ENCODE measurements at places on chromosomes 2 and 18.

- no peak for DNase-seq
Observed at GRCh38 chr18:57741273-57741672, 61.8 kb downstream of the ATP8B1 start.

- DNase-seq = no peak
Observed at GRCh38 chr2:54271843-54272627, 16.0 kb upstream of the TSPYL6 start.

GRCh38 chr2:222000326-222000725, 298.5 kb downstream of the PAX3 start:
- DNase-seq = no peak

DNA sequence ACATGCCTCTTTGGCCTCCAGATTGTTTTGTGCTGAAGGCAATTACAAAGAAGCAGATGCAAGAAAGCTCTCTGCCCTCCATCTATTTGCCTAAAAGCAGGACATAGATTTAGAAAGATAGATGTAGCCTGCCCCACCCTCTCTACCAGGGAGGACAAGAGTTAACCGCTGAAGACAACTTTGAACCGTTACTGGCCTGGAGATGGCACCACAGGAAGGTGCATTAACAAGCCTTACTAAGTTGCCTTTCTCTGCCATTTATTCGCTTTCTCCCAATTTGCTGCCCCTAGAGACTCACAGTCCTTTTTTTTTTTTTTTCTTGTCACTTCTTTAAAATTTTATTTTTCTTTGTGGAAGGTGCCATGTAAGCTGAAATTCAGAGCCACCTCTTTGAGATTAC, 28.8 kb upstream of the RMDN2 start:
- DNase-seq = no peak

DNA sequence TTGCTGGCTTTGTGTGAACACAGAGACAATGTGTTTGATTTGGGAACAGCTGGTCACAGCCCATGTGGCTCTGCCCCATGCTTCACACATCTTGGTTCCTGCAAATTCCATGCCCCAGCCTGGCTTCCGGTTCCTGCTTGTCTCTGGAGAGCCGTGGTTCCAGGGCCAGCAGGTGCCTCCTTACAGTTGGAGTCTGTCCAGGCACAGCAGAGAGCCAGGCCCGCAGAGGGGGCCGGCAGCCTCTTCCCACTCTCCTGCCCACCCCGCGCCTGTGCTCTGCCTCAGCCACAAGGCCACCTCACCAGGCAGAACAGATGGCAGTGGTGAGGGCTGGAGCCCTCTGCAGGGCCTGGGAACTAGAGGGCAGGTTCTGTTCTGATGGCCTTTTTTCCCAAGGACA, 81.5 kb downstream of the LDLRAD4 start:
- DNase-seq = no peak
